ENCODE measurements at places on chromosomes 7 and 10. TPM values are rescaled to one million over a fixed set of nuclear protein-coding genes. Genes with fewer than 3 reads are reported as not detected.

The HMX2 gene
- total RNA-seq, result not detected

The LRIT1 gene
- total RNA-seq, result not detected

The ASZ1 gene
- not detected for total RNA-seq

The VDAC2 gene
- total RNA-seq, result 147 TPM

The NKX2-3 gene
- total RNA-seq, result not detected

The TMEM130 gene
- total RNA-seq, result not detected

The FFAR4 gene
- not detected for total RNA-seq

The TRIM50 gene
- total RNA-seq, result not detected

The SKIDA1 gene
- 0.25 TPM for total RNA-seq

The IKZF1 gene
- total RNA-seq, result 297 TPM

DNA sequence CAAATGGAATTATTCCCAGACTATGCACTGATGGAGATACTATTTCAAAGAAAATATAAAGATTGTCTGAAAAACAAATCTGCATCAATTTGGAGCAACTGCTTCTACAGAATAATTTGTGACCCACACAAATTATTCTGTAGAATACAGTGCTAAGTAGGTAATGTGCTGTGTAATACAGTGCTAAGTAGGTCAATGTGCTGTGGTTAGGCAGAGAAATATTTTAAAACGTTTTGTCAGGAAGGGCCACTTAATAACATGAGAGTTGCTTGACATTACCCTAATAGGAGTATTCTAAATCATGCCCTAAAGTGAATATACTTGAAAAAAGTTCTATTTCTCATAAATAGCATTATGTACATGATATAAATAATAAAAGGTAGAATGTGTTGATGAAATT, 116.5 kb upstream of the KCND2 start:
- H3K27ac ChIP-seq, result no peak overlapping the region
- no peak overlapping the region for H3K4me3 ChIP-seq
- no peaks in the 10 kb centered on the region for H3K27me3 ChIP-seq
- H3K4me1 ChIP-seq, result no peaks in the 10 kb centered on the region

DNA sequence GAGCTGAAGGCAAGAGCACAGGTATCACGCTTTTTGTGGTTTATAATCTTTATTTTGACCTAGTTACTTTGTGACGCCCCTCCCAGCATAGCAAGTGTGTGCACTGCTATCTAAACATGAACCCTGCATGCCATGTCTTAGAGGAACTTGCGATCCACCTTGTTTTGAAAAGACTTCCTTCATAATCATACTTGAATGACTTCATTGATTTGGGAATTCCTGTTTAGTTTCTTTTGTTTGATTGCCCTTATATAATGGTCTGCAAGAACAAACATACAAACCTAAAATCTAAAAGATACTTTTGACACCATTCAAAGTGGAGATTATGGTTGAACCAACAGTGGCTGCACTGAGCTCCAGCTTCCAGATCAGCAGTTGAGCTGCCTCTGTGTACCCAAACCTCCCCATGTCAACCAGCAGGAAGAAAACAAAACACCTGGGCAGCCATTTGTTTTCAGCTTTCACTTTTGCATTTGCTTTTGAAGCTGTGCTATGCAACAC, 132.6 kb downstream of the CELF2 start:
- peak overlapping the region; percentile 40 for H3K4me3 ChIP-seq
- peak; percentile 35 for DNase-seq
- peak overlapping the region; percentile 91 for H3K27ac ChIP-seq
- no peaks in the 10 kb centered on the region for H3K36me3 ChIP-seq
- H3K27me3 ChIP-seq, result no peaks in the 10 kb centered on the region

- no peaks in the 10 kb centered on the region for H3K27me3 ChIP-seq
- no peak overlapping the region for H3K27ac ChIP-seq
- no peaks in the 10 kb centered on the region for H3K36me3 ChIP-seq
- no peak for DNase-seq
- no peaks in the 10 kb centered on the region for H3K4me1 ChIP-seq
Measured at GRCh38 chr10:60810437-60811182, 32.3 kb downstream of the CDK1 start.

DNA sequence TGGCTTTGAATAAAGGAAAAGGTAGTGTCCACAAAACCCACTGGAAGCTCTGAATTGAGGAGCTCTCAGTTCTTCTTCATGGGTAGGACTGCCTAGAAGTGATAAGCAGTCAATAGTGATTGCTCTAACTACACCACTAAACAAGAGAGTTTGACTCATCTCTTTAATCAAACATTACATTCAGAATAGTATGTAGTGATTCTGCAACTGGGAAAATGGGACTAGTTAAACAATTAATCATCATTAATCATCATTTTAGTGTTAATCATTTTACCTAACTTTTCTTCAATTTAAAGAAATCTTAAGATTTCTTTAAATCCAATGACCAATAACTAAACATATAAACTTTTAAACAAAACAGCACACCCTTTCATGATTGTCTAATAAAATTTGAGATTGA, 484.0 kb upstream of the FZD8 start:
- no peak for DNase-seq
- no peaks in the 10 kb centered on the region for H3K4me1 ChIP-seq
- no peaks in the 10 kb centered on the region for H3K36me3 ChIP-seq
- H3K4me3 ChIP-seq, result no peak overlapping the region
- no peak overlapping the region for H3K27ac ChIP-seq

- DNase-seq, result no peak
- H3K4me1 ChIP-seq, result peaks cover 21% of the 10 kb centered on the region
- H3K4me3 ChIP-seq, result no peak overlapping the region
- H3K27me3 ChIP-seq, result peaks cover 49% of the 10 kb centered on the region
- H3K36me3 ChIP-seq, result no peaks in the 10 kb centered on the region
- no peak overlapping the region for H3K27ac ChIP-seq
Measured at GRCh38 chr10:110171032-110171431, 36.4 kb upstream of the MXI1 start.

GRCh38 chr7:66627881-66628360, 760 bp upstream of the KCTD7 start:
- H3K4me3 ChIP-seq, result peak overlapping the region; percentile 75
- H3K27me3 ChIP-seq, result no peaks in the 10 kb centered on the region
- no peaks in the 10 kb centered on the region for H3K36me3 ChIP-seq
- peak; percentile 10 for DNase-seq
- H3K27ac ChIP-seq, result peak overlapping the region; percentile 88

- no peak for DNase-seq
- H3K27ac ChIP-seq, result no peak overlapping the region
Measured at GRCh38 chr10:92822964-92823363, 25.4 kb upstream of the EXOC6 start.

GRCh38 chr7:107788662-107789061, 14.4 kb downstream of the SLC26A3 start:
- no peak overlapping the region for H3K27ac ChIP-seq
- no peaks in the 10 kb centered on the region for H3K36me3 ChIP-seq
- no peak for DNase-seq

GRCh38 chr7:24911213-24911603, 68.8 kb downstream of the OSBPL3 start:
- H3K27me3 ChIP-seq, result no peaks in the 10 kb centered on the region
- H3K4me1 ChIP-seq, result peaks cover 63% of the 10 kb centered on the region
- H3K4me3 ChIP-seq, result no peak overlapping the region
- peak; percentile 52 for DNase-seq

- no peak overlapping the region for H3K4me3 ChIP-seq
- no peaks in the 10 kb centered on the region for H3K36me3 ChIP-seq
- no peaks in the 10 kb centered on the region for H3K27me3 ChIP-seq
- DNase-seq, result no peak
Measured at GRCh38 chr7:21939136-21939857, 6.4 kb downstream of the CDCA7L start.

- H3K4me1 ChIP-seq, result peaks cover 21% of the 10 kb centered on the region
- no peaks in the 10 kb centered on the region for H3K27me3 ChIP-seq
- no peak for DNase-seq
- no peak overlapping the region for H3K27ac ChIP-seq
Measured at GRCh38 chr7:137994216-137994615, 7.7 kb downstream of the CREB3L2 start.

DNA sequence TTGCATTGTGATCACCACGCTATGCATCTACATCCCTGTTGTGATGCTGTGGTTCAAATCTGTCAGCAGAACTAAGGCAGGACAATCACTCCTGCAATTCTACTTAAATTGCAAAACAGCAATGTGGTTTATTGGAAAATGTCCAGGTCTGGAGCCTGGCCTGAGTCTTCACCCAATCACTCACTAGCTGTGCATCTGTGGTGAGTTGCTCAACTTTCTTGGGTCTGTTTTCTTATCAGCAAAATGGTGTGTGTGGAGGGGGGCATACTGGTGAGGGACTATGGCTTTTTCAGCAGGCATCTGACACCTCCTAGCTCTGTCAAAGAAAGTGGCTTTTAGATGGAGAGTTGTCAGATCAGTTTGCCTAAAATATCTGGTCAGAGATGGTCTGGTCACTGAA, 108.3 kb upstream of the FEZF1 start:
- H3K27ac ChIP-seq, result no peak overlapping the region
- H3K27me3 ChIP-seq, result no peaks in the 10 kb centered on the region
- H3K4me3 ChIP-seq, result no peak overlapping the region
- no peaks in the 10 kb centered on the region for H3K36me3 ChIP-seq

GRCh38 chr10:106815427-106816043, 349.0 kb downstream of the SORCS1 start:
- H3K4me1 ChIP-seq, result no peaks in the 10 kb centered on the region
- no peak for DNase-seq
- no peaks in the 10 kb centered on the region for H3K36me3 ChIP-seq
- H3K4me3 ChIP-seq, result no peak overlapping the region
- no peak overlapping the region for H3K27ac ChIP-seq

- H3K4me3 ChIP-seq, result no peak overlapping the region
- no peaks in the 10 kb centered on the region for H3K36me3 ChIP-seq
- no peak overlapping the region for H3K27ac ChIP-seq
- DNase-seq, result no peak
Measured at GRCh38 chr10:78454123-78454645, 420.5 kb downstream of the RPS24 start.

GRCh38 chr7:37751096-37751495, 67.5 kb downstream of the GPR141 start:
- H3K36me3 ChIP-seq, result no peaks in the 10 kb centered on the region
- peaks cover 4% of the 10 kb centered on the region for H3K27me3 ChIP-seq
- no peak for DNase-seq
- H3K4me3 ChIP-seq, result no peak overlapping the region
- no peaks in the 10 kb centered on the region for H3K4me1 ChIP-seq
- H3K27ac ChIP-seq, result no peak overlapping the region

DNA sequence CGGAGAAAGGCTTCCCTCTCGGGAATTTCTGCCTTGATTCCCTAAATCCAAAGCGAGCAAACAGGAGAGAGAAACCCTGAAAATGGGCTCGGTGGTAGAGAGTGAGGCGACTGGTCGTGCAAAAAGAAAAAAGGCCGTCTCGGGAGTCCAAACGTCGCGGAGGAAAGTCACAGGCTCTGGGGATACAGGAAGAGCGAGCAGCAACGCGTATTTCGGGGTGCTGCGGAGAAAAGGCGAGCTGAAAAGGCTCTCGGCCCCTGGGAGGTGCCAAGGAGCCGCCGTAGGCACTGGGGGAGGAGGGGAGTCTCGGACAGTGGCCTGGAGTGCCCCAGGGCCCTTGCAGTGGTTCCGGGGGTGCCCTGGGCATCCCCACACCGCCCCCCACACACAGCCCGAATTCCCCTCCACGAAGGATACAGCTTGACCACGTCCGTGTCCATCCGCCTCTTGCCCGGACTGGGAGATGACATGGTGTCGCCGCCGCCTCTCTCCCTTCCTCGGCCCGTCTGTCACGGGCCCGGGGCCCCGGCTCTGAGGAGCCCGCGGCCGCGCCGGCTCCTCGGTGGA, 591 bp downstream of the UBE2H start:
- H3K4me1 ChIP-seq, result peaks cover 38% of the 10 kb centered on the region
- no peaks in the 10 kb centered on the region for H3K36me3 ChIP-seq
- DNase-seq, result peak; percentile 13
- H3K4me3 ChIP-seq, result peak overlapping the region; percentile 78

DNA sequence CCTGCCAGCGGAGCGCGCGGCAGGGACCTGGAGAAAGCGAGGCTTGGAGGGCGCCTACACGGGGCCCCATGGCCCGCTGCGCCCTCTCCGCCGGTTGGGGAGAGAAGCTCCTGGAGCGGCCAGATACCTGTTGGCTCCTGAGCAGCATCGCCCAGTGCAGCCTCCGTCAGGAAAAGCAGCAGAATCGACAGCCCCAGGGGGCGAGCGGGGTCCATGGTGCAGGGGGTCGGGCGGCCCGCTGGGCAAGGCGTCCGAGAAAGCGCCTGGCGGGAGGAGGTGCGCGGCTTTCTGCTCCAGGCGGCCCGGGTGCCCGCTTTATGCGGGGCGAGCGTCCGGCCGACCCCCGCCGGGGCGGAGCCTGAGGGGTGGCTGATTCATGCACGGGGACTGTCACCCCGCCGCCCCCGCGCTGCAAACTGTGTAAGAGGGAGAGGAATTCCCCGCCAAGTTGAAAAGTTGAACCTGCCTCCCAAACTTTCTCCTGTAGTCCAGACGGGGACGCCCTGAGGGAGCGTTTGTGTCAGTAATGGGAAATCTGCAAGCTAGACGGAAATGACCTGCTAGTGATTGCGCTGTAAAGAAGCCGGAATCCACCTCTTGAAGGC, at the start of gene TFPI2:
Gene TFPI2, minus strand, starts transcription at position 290 of the 605 bp plus-strand sequence. Its CDS starts 75 bp downstream, at position 215.
- H3K4me1 ChIP-seq, result peaks cover 3% of the 10 kb centered on the region
- no peak within 1 kb of the TSS for H3K27ac ChIP-seq
- no peak within 1 kb of the TSS for H3K4me3 ChIP-seq
- DNase-seq, result no peak

GRCh38 chr7:134729895-134730294, 49.5 kb upstream of the CALD1 start:
- DNase-seq, result no peak
- H3K27me3 ChIP-seq, result no peaks in the 10 kb centered on the region
- H3K36me3 ChIP-seq, result no peaks in the 10 kb centered on the region
- H3K4me1 ChIP-seq, result no peaks in the 10 kb centered on the region
- no peak overlapping the region for H3K4me3 ChIP-seq
- H3K27ac ChIP-seq, result no peak overlapping the region

- H3K36me3 ChIP-seq, result no peaks in the 10 kb centered on the region
- no peaks in the 10 kb centered on the region for H3K27me3 ChIP-seq
- no peak overlapping the region for H3K4me3 ChIP-seq
- DNase-seq, result no peak
- no peaks in the 10 kb centered on the region for H3K4me1 ChIP-seq
Measured at GRCh38 chr10:60372436-60372835, 17.2 kb downstream of the ANK3 start.

DNA sequence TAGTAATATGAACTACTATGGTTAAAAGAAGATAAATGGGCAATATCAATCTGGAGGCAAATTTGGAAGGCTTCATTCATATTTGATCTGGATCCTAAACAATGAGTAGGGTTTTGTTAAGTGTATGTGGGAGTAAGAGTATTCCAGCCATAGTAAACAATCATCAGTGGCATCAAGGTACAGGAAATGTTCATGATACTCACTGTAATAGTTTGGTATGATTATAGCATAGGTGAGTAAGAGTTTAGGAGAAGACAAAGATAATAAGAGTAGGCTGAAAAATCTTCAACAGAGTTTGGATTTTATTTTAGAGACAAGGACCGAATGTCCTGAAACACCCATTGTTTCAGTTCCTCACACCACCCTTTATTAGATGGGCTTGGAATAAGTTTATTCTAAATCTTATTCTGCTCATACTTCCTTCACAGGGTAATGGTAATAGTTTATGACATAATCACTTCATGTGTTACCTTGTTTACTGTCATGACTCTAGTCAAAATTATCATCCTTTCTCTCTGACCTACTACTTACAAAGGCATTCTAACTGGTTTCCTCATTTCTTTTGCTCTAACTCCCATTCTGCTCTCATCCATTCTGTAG, 38.9 kb downstream of the BRAF start:
- H3K27ac ChIP-seq, result no peak overlapping the region
- H3K36me3 ChIP-seq, result no peaks in the 10 kb centered on the region
- no peak overlapping the region for H3K4me3 ChIP-seq
- DNase-seq, result no peak
- H3K4me1 ChIP-seq, result peaks cover 3% of the 10 kb centered on the region
- no peaks in the 10 kb centered on the region for H3K27me3 ChIP-seq
